Cerebellum (tissue), 4 donors: ENCODE measurements at places on chromosomes 11 and 22. TPM values are rescaled to one million over a fixed set of nuclear protein-coding genes. Genes with fewer than 3 reads are reported as not detected.

Gene ASCL2
- total RNA-seq, result 1.7 TPM

Gene KCNJ11
- total RNA-seq, result 10.9 TPM

Gene CLP1
- total RNA-seq, result 8.3 TPM

Gene NDUFA6
- 38.3 TPM for total RNA-seq

DNA sequence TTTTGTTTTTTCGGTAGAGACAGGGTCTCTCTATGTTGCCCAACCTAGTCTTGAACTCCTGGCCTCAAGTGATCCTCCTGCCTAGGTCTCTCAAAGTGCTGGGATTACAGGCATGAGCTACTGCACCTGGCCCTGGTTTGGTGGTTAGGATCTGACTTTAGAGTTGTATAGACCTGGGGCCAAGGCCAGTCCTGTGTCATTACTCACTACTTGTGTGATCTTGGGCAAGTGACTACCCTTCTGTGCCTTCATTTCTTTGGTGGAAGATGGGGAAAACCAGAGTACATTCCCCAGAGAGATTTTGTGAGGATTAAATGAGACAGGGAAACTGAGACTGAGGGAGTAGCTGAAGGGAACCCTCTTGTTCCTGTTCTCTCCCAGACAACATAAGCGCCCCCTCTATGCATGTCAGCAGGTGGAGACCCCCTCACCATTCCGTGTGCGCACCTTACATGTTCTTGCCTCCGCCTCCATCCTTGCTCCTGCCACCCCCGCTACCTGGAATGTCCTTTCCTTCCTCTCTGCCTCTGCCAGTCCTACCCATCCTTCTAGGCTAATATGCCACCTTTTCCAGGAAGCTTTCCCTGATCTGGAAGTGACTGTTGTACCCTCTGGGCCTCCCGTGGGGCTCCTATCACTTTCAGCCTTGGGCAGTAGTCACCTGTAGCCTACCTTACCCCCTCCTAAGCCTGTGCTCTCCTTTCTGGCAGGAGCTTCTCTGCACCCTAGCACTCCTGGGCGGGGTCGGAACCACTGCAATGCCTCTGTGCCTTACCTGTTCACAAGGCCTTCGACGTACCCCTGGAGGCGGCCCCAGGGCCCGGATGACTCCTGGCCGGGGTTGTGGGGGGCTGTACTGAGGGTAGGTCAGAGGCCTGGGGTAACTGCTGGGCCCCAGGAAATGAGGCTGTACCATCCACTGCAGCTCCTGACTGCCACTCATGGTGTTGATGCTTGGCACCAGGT lies 3.9 kb downstream of the FOSL1 start:
- DNase-seq, result no peak

DNA sequence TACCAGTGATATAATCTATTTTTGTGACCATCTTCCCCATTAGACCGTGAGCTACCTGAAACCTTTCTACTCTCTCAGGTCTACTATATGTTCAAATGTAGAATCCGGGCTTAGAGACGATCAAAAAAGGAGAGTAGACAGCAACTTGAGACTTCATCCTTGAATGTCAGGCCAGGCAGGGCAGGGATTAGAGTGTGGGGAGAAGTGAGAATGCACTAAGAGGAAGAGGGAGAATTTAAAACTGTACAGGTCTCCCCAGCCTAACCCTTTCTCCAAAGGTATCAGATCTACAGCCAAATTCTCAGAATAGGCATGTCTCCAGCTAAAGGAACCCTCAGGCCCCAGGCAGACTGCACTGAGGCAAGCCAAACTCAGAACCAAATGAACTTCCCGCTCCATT lies 935 bp downstream of the LAMTOR1 start:
- no peak for DNase-seq

GRCh38 chr22:31436132-31436531 lies 36.7 kb downstream of the DRG1 start:
- DNase-seq, result no peak

GRCh38 chr11:60838132-60838531 lies 3.8 kb upstream of the CCDC86 start:
- no peak for DNase-seq

DNA sequence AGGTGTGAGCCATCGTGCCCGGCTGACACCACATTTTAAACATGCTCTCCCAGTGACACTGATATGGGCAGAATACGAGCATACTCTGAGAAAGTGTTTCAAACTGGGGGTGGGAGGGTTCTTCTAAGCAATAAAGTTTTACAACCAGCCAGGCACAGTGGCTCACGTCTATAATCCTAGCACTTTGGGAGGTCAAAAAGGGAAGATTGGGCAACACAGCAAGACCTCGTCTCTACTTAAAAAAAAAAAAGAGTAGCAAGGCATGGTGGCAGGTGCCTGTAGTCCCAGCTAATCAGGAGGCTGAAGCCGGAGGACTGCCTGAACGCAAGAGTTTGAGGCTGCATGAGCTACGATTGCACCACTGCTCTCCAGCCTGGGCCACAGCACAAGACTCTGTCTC lies 2.2 kb downstream of the GANAB start:
- no peak for DNase-seq

DNA sequence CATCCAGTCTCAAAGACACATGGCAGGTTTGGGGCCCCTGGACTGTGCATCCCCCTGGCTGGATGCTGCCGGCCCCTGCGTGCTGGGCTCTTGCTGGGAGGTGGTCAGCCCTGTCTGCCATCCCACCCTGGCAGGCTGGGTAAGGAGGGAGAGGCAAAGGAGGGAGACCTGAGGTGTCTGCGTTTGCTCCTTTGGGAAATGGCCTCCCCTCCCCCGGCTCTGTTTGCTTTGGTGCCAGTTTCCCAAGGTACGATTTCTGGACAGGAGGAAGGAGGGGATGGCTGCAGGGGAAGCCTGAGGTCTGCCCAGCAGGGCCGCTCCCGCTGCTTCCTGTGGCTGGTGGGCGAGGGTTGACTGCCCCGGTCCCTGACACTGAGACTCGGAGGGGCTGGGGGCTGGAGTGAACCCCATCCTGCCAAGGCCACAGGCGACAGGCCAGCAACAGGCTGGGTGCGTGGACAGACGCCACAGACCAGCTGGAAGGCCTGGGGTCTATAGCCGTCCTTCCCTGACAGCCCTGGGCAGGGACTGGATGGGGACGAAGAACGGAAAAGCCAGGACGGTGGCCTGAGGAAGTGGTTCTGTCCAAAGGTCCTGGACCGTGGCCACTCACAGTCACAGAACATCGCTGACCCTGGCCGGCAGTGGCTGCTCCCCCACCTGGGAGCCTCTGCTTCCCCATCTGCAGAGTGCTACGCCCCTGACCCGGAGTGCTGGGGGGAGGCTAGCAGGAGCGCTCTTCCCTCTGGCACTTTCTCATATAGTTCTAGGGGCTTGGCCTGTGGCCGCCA lies 38.0 kb downstream of the OSBPL5 start:
- no peak for DNase-seq

- no peak for DNase-seq
Measured at GRCh38 chr11:102967497-102967896, 12.0 kb upstream of the MMP13 start.

- DNase-seq, result no peak
Measured at GRCh38 chr11:38282718-38283117, 1684.7 kb upstream of the RAG2 start.

- DNase-seq, result no peak
Measured at GRCh38 chr11:2523821-2524391, 79.1 kb downstream of the KCNQ1 start.

DNA sequence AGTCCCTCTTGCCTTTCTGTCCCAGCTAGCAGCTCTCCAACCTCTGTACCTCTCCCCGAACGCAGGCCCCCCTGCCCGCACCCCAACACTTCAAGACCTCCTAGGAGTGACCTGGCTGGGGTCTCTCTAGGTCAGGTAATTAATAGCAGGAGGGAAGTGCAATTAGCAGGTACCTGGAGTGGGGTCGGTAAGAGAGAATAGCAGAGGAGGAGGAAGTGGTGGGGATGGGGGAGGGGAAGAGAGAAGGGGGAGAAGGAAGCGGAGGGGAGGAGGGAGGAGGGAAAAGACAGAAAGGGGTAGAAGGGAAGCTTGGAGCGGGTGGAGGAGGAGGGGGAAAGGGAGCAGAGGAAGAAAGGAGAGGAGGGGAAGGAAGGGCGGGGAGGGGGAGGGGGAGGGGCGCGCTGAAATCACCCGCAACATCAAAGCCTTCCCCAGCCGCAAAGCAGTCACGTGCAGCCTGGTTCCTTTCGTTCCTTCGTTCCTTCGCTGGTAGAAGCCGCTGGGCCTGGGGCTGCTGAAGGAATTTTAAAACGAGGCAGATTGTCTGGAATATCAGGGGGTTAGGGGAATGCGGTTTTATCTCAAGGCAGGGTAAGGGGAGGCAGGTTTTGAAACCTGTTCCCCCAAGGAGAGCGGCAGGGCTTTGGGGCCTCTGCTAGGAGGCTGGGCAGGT lies 29.3 kb upstream of the TCF20 start:
- DNase-seq, result no peak

DNA sequence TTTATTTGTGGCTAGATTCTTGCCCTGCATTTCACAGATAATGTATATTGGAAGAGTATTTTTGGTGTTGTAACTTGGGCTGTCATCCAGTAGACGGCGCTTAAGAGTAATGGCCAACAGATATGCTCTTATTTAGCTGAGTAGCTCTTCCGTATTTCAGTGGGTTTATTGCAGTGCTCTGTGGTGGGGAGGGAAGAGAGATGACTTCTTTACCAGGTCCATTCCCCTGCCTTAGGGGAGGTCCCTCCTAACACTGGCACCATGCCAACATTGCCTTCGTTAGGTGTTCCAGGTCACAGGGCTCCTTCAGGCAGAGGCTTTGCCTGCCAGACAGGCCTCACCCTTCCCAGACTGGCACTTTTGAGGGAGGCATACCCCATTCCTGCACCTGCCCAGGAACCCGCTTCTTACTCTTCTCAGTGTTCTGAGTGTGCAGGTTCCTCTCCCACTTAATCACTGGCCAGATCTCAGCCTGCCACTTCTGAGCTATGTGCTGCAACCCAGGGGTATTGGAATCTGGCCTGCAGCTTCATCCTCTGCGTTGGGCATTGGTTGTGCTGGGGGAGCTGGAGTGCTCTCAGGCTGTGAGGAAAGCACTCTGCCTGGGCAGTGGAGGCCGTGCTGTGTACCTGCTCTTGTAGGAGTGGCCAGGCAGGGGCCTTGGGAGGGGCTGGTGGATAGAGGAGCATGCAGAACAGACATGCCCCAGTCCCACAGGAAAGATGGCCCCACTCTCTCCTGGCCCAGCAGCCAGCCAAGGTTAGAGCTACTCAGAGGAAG lies 29.4 kb upstream of the SLN start:
- DNase-seq, result no peak

- DNase-seq, result no peak
Measured at GRCh38 chr11:15071556-15072255, 1.7 kb upstream of the CALCB start.
